ENCODE measurements at places on chromosomes 6 and 20.

- DNase-seq: peak; percentile 20
Measured at GRCh38 chr6:14635195-14635594, 517.6 kb downstream of the CD83 start.

- DNase-seq: no peak
Measured at GRCh38 chr20:48586730-48587129, 241.1 kb downstream of the PREX1 start.

DNA sequence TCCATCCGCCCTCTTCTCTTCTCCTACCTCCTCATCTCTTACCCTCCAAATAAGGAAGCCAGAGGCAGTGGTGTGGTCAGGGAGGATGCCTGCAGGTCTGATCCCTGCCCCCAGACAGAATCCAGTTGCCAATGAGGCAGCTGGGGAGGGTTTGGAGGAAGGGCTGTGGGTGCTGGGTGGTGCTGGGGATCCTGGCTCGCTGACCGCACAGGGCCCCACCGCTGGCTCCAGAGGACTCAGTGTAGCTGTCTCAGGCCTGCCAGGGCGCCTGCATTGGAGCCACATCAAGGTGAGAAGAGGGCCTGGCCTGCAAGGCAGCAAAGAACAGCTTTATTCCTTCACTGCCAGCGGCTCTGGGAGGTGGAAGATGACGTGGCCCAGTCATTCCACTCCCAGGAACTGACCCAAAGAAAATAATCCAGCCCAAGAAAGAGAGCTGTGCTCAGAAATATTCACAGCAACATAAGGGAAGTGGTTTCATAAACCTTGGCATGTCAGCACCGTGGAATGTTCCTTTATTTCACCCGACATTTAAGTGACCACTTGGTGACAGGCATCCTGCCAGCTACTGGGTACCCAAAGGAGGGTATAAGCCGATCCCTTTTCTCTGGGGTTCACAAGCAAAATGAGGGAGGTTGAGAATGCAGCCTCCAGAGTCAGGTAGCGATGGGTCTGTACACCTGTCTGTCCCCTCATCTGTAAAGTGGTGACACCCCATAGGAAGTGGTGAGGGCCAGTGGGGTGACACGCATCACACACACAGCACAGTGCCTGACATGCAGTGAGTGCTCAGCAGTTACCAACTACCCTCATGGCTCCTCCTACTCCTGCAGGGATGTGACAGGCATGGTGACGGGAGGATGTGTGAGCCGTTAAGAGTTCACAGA is 125.1 kb downstream of the SNX5 start:
- no peak for DNase-seq

DNA sequence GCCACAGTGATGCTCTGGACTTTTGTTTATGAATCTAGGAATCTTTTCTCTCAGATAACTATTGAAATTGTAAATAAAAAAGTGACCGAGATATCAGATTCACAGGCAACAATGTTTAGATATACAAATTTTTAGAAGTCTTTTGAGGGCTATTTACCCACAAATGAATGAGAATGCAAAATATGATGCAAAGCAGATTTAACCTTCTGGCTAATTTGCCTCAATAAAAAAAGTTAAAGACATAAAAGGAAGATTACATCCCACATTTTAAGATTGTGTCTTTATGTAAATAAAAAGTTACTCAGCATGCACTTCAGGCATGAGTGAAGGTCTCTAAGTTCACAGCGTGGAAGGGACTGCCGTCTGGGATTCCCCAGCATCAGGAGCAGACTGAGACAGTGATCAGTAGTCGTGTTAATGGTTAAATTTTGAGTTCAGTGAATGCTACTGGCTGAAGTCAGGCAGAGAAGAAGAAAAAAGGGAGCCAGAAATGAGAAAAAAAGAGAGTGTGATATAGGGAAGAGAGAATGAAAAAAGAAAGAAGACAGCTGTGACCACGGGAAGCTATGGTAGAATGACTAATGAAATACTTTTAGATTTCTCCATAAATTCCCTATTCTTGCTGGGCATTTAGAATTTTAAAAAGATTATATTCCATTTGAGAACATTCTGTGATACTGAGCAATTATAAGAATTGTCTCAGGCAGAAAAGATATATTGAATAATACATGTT is 93.6 kb downstream of the MYB start:
- no peak for DNase-seq

- DNase-seq: no peak
Measured at GRCh38 chr6:73329201-73329600, 24.9 kb downstream of the DPPA5 start.

GRCh38 chr6:22412994-22413393 is 116.2 kb upstream of the PRL start:
- DNase-seq: no peak

DNA sequence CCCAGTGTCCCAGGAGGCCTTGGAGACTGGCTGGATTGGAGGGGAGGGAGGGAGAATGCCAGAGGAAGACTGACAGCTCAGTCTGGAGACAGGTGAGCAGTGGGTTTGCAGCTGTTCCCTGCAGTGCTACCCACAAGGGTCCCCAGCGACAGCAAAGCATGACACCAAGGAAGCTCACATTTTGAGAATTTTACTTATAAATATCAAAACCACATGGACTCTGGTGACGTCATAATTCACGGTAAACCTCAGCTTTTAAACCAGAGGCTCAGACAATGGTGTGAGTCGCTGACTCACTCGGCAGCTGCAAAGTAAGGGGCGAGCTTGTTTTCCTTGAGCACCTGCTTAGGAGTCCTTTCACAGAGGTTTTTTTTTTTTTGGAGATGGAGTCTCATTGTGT is 65.2 kb downstream of the THBS2 start:
- DNase-seq: no peak

GRCh38 chr6:103783329-103783728 is 1076.4 kb downstream of the HACE1 start:
- no peak for DNase-seq

- DNase-seq: no peak
Measured at GRCh38 chr6:48552905-48553304, 441.9 kb upstream of the PTCHD4 start.

DNA sequence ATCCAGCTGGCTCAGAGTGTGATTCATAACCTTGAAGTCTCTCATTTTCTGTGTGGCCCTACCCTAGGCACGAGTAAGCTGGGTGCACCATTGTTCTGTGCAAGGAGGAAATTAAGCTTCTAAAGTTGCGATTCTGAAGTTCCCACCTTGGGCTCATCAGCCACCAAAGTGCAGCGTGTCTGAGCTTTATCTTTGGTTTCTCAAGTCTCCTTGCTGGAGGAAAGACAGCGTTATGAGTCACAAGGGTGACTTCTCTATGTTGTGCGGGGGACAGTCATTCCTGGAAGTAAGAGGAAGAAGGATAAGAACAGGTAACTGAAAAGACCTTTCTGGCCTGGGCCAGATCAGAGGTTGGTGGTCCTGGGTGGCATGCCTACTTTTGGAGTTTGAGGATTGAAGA is 16.8 kb downstream of the MRAP2 start:
- no peak for DNase-seq

- no peak for DNase-seq
Measured at GRCh38 chr20:36105711-36106226, 48.8 kb upstream of the EPB41L1 start.
